ELR (cell line): ENCODE measurements at places on chromosomes 11 and 22.
A peak's percentile ranks its signal among the peaks of the same experiment; 100 is the strongest.

GRCh38 chr22:31148488-31148887 is 8.2 kb upstream of the PLA2G3 start:
- DNase-seq, result no peak

GRCh38 chr22:27504360-27505253 is 296.9 kb downstream of the MN1 start:
- DNase-seq, result no peak

DNA sequence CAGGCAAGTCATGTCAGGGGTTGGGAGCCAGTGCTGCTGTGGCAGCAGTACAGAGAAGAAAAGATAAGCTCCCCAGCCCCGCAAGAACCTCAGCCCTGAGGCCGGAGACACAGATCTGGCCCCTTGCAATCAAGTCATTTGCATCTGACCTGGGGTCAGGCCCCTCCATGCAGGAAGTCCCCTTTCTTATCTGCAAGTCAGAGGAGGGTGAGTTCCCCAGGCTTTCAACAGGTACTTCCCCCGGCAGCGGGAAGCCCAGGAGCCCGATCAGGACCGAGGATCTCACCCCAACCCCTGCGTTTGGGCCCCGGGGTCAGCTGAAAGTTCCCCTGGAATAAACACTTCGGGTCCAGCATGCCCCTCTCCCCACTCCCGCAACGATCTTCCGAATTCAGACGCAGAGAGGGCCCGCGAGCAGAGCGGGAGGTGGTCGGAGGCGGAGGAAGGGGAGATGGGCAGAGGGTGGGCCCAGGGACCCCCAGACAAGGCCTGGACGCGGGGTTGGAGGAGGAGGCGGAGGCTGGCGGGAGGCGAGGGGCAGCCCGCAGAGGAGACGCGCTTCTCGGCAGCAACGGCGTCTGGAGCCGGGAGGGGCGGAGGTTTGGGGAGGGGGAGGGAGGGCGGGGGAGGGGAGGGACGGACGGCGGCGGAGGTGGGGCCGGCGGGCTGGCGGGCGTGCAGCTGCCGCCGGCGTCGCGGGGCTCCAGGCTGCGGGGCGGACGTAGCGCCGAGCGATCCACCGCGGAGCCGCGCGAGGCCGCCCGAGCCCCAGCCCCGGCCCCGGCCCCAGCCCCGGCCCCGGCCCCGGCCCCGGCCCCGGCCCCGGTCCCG is at the start of gene TSPAN18:
Gene TSPAN18 (plus strand): TSS at position 680 of the 831 bp plus-strand sequence. CDS start 179,455 bp downstream, outside the sequence.
- DNase-seq, result no peak

DNA sequence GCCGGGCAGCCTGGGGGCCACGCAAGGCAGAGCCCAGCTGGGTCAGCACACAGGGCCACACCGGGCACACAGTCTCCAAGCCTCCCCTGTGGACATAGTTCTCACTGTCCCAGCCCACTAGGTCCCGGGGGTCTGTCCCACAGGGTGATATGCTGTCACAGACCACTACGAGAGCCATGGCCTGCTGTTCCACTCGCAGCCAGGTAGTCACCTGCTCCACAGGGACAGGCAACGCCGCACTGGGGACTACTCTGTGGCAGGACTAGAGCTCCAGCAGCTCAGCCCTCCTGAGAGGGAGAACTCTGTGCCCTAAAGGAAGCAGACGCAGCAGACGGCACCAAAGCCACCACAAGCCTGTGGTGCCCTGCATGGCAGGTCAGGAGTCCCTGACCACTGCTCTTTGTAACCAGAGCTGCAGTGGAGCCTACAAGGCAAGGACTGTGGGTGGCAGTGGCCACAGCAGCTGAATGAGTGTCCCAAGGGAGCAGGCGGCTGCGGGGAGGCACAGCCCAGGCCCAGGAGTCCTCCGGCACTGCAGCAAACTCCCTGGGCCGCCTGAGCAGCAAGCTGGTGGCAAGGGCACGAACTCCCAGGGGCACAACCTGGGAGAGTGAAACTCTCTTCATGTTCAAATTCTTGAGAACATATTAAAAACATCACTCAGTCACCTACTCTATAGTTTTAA is 171.2 kb upstream of the GRK3 start:
- no peak for DNase-seq

DNA sequence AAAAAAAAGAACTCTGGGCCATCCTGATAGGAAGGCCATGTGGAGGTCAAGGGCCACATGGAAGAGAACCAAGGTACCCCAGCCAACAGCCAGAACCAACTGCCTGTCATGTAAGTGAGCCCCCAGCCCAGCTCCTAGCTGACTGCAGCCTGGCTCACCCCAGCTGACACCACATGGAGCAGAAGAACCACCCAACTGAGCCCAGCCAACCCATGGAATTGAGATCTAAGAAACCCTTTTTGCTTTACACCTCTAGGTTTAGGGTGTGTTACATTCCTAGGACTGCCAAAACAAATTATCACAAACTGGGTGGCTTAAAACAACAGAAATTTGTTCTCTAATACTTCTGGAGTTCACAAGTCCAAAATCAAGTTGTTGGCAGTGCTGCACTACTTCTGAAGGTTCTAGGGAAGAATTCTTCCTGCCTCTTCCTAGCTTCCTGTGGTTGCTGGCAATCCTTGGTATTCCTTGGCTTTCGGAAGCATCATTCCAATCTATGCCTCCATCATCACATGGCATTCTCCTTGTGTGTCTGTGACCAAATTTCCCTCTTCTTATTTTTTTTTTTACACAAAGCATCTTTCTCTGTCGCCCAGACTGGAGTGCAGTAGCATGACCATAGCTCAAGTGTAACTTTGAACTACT is 4.4 kb downstream of the C11orf86 start:
- DNase-seq, result no peak

DNA sequence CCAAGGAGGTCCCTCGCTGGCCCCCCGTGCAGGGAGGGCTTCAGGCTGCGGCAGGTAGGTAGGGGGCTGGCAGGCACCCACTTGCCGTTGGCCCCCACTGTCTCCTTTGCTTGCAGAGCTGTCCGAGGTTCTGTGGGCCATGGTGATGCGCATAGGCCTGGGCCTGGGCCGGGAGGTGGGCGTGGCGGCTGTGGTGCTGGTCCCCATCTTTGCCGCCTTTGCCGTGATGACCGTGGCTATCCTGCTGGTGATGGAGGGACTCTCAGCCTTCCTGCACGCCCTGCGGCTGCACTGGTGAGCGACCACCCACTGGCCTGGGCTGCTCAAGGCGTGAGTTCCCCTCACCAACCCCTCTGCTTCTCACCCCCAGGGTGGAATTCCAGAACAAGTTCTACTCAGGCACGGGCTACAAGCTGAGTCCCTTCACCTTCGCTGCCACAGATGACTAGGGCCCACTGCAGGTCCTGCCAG is 11.6 kb downstream of the TCIRG1 start:
- no peak for DNase-seq

DNA sequence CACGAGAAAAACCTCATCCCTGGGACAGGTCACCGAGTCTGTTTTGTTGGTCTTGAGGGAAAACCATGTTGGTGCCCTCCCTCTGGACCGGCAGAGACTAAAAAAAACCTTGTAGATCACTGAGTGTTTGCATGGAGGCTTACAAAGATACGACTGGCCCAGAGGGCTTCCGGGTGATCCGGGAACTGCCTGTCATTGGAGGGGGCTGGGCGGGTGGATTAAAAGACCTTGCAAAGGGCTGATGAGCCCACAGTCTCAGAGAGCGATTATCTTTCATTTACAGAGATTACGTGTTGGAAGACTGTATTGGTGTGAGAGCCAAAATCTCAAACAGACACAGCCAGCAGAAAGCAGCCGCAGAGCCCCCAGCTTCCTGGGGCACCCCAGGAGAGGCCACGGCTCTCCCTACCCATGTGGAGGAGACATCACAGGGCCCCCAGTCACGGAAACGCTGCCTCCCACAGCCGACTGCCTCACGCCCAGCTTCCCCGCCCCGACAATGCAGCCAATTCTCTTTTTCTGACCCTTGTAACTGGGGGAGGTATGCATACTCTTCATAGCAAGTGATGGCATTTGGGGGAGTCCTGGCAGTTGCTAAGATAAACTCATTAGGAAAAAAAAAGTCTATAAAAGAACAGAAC is 426.4 kb downstream of the CTTN start:
- DNase-seq, result no peak

DNA sequence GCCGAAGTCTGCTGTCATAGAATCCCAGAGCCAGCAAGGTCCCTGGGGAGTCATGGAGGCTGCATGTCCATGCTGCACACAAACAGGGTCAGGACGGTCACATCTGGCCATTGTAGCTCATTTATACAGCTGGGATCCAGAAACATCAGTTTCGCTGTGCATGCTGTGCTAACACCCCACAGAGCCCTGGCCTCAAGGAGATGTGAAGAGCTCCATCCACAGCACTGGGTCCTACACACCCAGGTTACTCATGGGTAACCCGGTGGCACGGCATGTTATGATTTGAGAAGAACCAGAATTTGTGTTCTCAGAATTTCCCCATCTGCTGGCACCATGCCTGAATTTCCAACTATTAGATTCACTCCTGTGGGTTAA is 146.3 kb upstream of the ARHGAP20 start:
- DNase-seq, result no peak

- DNase-seq, result peak; percentile 46
Measured at GRCh38 chr11:103079833-103080232, 12.1 kb downstream of the DCUN1D5 start.

DNA sequence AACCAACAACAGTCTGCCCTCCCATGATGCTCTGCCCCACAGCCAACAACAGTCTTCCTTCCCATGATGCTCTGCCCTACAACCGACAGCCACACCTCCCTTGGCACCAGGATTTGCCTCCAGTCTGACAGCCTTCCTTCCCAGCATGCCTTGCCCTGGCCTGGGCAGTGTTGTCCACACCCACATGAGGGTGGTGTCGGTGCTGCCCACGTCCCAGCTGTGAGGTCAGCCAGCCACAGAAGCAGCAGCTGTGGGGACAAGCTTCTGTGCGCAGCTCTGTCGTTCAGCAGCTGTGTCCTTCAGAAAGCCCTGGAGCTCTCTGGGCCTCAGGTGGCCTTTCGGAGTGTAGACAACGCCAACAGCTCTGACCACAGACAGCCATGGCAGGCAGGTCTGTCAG is 1378.9 kb downstream of the BRD1 start:
- no peak for DNase-seq

DNA sequence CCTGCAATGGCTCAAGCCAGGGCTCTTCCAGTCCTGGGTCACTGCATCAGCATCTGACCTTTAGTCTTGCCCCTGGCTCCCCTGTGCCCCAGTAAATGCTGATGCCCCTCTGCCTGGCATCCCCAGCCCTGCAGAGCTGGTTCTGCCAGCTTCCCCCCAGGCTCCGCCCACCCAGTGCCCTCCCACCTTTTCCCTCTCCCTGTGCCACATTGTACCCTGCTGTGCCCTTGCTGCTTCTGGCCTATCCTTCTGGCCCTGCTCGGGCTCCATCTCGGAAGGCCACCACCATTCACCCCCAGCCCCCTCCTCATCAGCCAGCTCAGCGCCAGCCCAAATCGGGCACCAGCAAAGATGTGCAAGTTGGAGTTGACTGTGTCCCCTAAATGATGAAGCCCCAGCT is 7.4 kb downstream of the CAPN5 start:
- no peak for DNase-seq

GRCh38 chr22:22166941-22167713 is 77.5 kb upstream of the VPREB1 start:
- no peak for DNase-seq

DNA sequence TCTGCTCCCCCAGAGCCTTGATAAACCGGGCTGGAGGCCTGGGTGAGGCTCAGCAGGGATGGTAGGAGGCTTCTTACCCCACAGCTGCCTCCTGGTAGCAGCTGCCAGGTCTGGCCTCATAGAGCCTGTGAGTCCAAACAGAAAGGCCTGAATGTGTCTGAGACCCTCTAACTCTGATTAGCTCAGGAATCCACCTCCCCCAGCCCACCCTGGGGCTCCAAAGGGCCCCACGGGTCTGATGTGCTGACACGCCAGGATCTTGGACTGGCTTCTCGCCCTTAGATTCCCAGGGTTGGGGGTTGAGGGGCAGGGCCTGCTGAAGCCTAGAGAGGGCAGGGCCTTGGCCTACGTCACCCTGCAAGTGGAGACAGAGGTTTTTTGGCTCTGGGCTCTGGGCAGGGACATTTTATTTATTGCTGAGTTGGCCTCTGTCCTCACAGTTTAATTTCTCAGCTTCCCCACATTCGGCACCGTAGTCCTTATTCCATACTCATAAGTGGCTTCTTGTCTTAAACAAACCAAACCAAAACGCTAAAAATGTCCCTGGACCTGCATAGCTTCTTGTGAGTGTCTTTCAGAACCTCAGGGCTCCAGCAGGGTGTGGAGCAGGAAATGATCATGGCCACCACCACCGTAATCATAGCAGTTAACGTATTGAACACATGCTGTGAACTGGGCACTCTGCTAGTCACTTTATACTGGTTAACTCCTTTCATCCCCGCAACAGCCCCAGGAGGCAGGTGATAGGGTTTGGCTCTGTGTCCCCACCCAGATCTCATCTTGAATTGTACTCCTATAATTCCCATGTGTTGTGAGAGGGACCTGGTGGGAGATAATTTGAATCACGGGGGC is 25.1 kb downstream of the KIAA1671 start:
- no peak for DNase-seq

DNA sequence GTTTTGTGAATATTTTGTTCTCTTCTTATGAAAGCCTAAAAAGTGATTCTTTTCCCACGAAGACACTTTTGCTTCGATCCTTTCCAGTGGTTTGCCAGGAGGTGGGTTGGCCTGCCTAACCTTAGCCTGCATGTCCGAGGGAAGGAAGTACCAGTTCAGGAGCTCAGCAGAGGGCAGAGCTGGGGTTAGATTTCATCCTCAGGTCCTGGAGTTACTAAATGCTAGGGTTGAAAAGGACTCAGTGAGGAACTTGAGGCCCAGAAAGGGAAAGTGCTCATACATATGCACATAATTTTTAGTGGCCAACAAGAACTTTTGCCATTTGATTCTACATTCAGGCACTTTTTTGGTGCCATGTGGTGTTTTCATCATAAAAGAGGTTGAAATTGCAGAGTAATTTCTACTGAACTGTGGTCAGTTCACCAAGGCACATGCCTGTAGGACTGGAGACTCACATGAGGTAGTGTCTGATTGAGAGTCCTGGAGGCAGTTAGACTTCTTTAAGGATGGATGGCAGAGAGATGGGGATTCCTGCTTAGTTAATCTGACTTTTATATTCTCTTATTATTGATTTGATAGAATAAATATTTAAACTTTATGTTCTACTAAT is 36.7 kb downstream of the NCAM1 start:
- DNase-seq, result no peak

GRCh38 chr22:25970374-25970911 is 198.8 kb upstream of the SEZ6L start:
- DNase-seq, result no peak

DNA sequence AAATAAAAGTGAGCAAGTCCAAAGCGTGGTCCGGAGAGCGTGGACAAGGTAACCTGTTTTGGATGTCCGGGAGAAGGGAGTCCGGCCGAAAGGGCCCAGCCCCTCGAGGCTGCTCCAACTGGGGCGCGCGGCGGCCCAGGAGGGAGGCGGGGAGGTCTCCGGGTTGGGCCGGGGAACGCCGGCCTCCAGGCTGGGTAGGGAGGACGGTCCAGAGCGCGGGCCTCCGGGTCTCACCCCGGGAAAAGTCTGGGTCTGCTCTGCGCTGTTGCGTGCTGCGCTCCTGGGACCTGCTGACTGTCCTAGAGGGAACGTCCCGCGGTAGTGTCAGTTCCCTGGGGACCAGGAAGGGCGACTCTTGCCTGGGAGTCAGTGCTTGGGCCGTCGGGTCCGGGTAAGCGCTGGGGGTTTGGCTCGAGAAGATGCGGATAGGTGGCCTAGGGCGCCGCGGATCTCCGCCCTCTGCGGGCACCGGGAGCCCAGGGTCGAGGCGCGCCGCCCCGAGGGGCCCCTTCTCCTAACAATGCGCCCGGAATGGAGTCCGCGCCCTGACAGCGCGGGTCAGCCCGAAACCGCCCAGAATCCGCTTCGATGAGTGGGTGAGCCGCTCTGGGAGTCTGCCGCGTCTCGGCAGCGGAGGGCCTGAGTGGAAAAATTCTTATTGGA is 988 bp upstream of the FLI1 start:
- peak; percentile 75 for DNase-seq

- DNase-seq, result no peak
Measured at GRCh38 chr22:49205483-49205800, 622.2 kb downstream of the BRD1 start.
